Common myeloid progenitor, CD34-positive (primary cell): ENCODE measurements at places on chromosomes 16 and 17.

- no peak overlapping the region for H3K4me3 ChIP-seq
- no peak overlapping the region for H3K27ac ChIP-seq
- no peak for DNase-seq
- no peaks in the 10 kb centered on the region for H3K4me1 ChIP-seq
- no peaks in the 10 kb centered on the region for H3K27me3 ChIP-seq
Measured at GRCh38 chr16:50485232-50485631, 63.0 kb upstream of the NKD1 start.

DNA sequence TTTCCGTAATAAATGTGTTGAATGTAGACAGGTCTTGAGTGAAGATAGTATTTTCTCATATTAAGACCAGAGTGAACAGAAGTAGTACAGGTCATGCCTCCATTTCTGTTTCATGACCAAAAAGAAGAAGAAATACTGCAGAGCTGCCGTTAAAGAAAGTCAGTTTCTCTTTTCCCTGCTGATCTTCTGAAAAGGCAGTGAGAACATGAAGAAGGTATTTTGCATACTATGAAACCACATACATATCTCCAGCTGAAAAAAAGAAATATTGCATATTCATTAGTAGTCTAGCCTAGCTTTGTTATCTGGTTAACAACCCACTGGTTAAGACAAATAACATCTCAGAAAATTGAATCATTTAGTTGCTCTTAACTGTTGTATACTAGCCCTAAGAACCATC lies 138.4 kb downstream of the PHKB start:
- H3K4me1 ChIP-seq = no peaks in the 10 kb centered on the region
- DNase-seq = no peak
- H3K36me3 ChIP-seq = peaks cover 5% of the 10 kb centered on the region
- no peaks in the 10 kb centered on the region for H3K27me3 ChIP-seq
- H3K27ac ChIP-seq = no peak overlapping the region

DNA sequence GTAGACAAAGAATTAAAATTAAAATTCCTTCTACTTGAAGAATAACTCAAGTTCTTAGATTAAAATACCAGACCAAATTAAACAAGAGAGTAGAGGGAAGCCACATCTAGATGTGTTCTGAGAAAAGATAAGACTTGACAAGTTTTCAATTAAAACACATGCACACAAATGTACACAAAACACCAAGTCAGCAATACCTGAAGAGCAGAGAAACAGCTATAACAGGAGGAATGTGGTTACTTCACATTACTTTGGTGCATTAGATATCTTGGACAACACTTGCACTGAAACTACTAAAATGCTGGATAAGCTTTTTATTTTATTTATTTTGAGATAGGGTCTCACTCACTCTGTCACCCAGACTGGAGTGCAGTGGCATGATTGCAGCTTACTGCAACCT lies 113.9 kb downstream of the MAP2K4 start:
- no peak overlapping the region for H3K4me3 ChIP-seq
- H3K27me3 ChIP-seq = no peaks in the 10 kb centered on the region
- H3K4me1 ChIP-seq = no peaks in the 10 kb centered on the region
- no peak overlapping the region for H3K27ac ChIP-seq
- DNase-seq = no peak

- H3K4me3 ChIP-seq = no peak overlapping the region
- no peaks in the 10 kb centered on the region for H3K4me1 ChIP-seq
- H3K27me3 ChIP-seq = peaks cover 3% of the 10 kb centered on the region
- DNase-seq = no peak
- H3K36me3 ChIP-seq = no peaks in the 10 kb centered on the region
Measured at GRCh38 chr16:54808890-54809289, 121.8 kb upstream of the IRX5 start.

DNA sequence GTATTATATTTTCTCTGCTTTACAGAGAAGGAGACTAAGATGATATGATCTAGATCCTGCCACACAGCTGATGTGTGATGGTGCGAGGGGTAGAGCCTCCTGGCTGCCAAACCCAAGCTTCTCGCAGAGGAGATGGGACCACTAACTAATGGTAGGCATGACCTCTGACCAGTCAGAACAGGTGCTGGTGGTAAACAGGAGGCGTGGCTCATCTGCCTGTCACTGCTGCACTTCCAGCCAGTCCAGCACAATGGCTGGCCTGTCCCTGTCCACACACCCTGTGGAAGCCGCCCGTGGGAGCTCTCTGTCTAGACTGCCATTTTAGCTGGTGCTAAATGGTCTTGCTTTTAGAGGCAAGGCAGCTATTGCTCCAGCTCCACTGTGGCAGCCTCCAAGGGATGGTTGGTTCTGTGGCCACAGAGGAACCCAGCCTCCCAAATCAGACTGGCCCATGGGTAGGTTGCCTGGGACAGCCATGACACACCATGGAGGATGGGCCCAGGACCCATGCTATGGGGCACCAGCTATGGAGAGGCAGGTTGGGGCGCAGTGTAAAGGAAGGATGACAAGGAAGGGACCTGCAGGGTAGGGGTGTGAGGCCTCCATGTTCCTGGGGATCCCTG lies 86.7 kb downstream of the KSR1 start:
- no peaks in the 10 kb centered on the region for H3K27me3 ChIP-seq
- no peak for DNase-seq
- H3K4me3 ChIP-seq = no peak overlapping the region
- H3K36me3 ChIP-seq = no peaks in the 10 kb centered on the region
- peaks cover 45% of the 10 kb centered on the region for H3K4me1 ChIP-seq

- H3K4me3 ChIP-seq = no peak overlapping the region
- no peak overlapping the region for H3K27ac ChIP-seq
- DNase-seq = peak; percentile 70
Measured at GRCh38 chr17:78497115-78497540, 80.1 kb downstream of the DNAH17 start.

DNA sequence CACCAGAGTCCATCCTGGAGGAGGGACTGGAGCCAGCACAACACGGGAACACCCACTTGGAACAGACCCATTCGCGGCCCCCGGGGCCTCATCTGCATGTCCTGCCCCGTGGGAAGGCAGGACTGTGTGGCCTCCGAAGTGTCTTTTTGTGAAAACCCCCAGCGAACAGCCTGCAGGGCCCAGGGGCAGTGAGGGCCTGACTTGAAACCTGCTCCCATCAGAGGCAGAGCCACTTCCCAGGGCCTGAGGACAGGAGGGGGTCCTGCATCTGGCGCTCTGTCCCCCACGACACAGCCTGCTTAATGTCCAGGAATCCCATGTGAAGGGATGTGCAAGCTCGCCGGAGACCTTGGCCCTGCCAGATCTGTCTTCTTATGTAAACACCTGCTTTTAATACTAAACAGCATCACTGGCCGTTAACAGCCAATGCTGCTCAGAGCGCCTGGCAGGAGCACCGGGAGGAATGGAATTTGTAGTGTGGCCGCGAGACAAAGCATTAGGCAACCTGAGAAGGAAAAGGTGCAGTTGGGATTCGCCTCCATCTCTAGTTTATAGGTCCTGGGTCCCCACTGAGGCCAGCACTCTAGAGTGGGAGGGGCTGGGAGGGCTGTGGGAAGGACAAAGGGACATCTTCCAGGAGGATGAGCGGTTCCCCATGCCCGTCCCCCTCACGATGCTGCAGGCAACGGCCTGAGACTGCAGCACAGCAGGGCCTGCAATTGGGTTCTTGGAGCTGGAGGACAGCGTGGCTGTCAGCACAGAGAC lies 9.6 kb upstream of the EVPL start:
- peaks cover 39% of the 10 kb centered on the region for H3K36me3 ChIP-seq
- H3K4me3 ChIP-seq = no peak overlapping the region

DNA sequence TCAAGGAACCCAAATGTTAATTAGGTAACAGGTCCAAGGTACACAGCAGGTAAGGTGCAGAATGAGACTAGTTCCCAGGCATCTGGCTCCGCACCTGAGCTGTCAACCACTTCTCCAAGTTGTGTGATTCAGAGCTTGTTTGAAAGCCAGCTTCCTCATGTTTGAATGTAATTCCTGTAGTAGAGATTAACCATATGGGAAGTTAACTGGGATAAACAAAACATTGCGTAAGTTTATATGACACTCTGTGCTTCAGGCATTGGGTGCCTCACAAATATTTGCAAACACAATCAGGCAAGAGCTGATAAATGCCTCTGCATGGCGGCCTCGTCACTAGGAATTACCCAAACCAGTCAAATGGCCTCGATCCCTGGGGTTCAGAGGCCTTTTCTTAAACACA lies 27.9 kb upstream of the CPHXL start:
- H3K4me1 ChIP-seq = no peaks in the 10 kb centered on the region
- H3K27ac ChIP-seq = no peak overlapping the region
- no peaks in the 10 kb centered on the region for H3K36me3 ChIP-seq
- H3K4me3 ChIP-seq = no peak overlapping the region
- no peaks in the 10 kb centered on the region for H3K27me3 ChIP-seq

DNA sequence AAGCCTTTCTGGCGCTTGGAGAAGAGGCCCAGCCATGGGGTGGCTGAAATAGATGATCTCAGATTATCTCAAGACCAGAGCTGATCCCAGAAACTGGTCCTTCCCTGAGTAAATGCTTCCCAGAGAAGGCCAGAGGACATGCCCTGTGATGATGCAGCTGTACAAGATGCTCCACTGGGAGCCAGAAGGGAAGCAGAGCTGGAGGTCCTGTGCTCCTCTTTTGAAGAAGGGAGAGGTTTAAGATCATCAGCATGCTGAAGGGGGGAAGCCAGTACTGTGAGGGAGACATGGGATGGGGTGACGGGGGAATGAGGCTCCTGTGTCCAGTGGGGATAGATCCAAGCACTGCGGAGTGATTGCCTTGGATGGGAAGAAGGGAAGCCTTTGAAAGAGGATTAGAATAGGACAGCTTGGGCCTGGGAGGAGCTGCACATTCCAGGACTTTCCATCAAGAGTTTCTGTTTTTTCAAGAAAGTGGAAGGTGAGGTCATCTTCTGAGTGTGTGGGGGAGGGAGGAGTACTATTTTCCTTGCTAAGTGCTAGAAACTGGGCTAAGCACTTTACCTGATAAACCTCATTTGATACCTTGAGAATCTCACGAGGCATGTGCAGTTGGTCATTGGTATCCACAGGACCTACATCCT lies 16.4 kb upstream of the ALOX15B start:
- H3K36me3 ChIP-seq = no peaks in the 10 kb centered on the region
- H3K27me3 ChIP-seq = no peaks in the 10 kb centered on the region
- no peak overlapping the region for H3K4me3 ChIP-seq
- no peak for DNase-seq
- peaks cover 25% of the 10 kb centered on the region for H3K4me1 ChIP-seq

DNA sequence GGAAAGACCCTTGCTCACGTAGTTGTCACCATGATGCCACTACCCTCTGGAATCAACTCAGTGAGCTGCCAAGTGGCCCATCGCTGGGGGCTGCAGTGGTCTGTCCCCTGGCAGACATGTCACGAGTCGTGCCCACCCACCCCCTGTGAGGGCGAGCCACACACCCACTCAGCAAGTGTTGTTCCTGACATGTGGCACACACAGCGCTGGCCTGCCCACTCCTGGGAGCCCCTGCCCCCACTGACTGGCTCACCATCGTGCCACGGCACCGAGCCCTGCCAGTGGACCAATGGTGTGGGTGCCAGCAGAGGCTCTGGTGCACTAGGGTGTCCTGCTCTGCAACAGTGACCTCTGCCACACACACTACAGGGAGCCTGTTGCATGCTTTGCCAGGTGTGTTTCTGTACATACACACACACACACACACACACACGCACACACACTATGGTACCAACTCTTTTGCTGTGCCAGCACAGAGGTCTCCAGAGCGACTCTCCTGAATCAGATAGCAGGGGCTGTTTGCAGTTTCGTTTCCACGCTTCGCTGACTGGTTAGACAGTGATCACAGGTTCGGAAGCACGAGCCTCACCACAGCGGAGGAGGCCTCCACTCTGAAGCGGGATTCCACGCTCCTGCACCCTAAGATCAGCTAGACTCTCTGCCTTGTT lies 7.7 kb downstream of the RTN4RL1 start:
- no peaks in the 10 kb centered on the region for H3K36me3 ChIP-seq
- H3K4me1 ChIP-seq = peaks cover 16% of the 10 kb centered on the region
- no peaks in the 10 kb centered on the region for H3K27me3 ChIP-seq
- no peak overlapping the region for H3K4me3 ChIP-seq
- H3K27ac ChIP-seq = no peak overlapping the region

- H3K4me1 ChIP-seq = peaks cover 13% of the 10 kb centered on the region
- no peaks in the 10 kb centered on the region for H3K27me3 ChIP-seq
Measured at GRCh38 chr17:18361837-18362697, 1.3 kb downstream of the SHMT1 start.

DNA sequence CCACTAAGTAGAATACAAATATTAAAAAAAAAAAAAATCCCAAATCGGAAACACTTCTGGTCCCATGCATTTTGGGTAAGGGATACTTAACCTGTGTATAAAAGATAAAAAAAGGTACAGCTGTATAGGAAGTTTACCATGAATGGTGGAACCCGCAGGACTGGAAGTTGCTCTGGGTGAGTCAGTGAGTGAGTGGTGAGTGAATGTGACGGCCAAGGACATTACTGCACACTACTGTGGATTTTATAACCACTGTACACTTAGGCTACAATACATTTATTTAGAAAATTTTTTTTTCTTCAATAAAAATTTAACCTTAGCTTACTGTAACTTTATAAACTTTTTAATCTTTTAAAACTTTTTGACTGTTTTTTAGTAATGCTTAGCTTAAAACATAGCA lies 71.3 kb upstream of the BCAR1 start:
- H3K27ac ChIP-seq = no peak overlapping the region
- H3K4me3 ChIP-seq = no peak overlapping the region
- peaks cover 17% of the 10 kb centered on the region for H3K27me3 ChIP-seq
- H3K36me3 ChIP-seq = peaks cover 16% of the 10 kb centered on the region
- DNase-seq = no peak

DNA sequence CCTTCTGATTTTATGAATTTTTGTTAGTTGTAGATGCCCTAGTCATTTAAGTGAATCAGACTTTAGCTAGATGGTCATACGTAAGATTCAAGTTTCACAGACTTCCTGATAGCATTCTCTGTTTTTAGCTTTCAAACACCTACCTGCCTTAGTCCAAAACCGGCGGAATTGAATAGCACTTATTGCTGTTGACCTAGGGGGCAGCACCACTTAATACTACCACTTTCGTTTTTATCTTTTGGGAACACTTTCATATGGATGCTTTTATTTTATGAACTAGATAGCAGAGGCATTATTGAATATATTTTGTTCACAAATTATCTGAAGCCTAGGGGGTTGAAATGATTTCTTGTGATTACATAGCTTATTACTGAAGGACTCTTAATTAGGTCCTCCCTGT lies 31.5 kb downstream of the TADA2A start:
- no peaks in the 10 kb centered on the region for H3K27me3 ChIP-seq
- peak; percentile 34 for DNase-seq
- H3K4me3 ChIP-seq = no peak overlapping the region
- H3K36me3 ChIP-seq = peaks cover 52% of the 10 kb centered on the region
- H3K4me1 ChIP-seq = no peaks in the 10 kb centered on the region
